CD4-positive, CD25-positive, alpha-beta regulatory T cell (primary cell): ENCODE measurements at places on chromosomes 13 and 19.

DNA sequence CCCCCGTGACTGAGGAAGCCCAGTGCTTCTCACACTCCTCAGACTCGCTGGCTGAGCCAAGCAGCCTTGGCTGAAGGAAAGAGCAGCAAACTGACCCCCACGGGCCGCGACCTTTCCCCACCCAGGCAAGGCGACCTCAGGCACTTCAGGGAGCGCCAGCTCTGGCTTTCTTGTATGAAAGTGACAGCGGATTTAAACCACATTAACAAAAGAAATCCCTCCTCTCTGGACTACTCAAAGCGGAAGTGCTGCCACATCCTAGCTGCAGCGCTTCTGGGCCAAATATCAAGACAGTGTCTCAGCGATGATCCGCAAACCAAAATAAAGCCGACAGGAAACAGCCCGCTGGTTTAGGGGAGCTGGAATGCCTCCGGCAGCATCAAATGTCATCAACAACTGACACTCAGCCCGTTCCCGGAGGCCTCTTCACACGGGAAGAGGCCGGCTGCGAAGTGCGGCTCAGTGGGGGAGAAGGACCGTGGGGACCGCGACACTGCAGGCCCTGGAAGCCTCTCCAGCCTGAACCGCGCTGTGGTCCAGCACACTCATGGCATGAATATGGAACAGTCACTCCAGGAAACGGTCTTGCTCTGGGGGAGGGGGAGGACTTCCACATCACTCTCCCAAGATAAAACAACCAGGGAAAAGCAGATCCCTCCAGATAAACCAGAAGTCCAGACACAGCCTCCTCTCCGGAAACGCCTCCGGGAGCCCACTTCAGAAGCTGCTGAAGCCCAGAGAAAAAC lies 1.4 kb downstream of the RASA3 start:
- DNase-seq: peak; percentile 39

GRCh38 chr13:87607266-87607665 lies 63.9 kb upstream of the SLITRK5 start:
- no peak for DNase-seq

- no peak for DNase-seq
Observed at GRCh38 chr13:26051231-26051656, 572 bp downstream of the SHISA2 start.

GRCh38 chr13:37412241-37412921 lies 186.2 kb downstream of the POSTN start:
- no peak for DNase-seq

DNA sequence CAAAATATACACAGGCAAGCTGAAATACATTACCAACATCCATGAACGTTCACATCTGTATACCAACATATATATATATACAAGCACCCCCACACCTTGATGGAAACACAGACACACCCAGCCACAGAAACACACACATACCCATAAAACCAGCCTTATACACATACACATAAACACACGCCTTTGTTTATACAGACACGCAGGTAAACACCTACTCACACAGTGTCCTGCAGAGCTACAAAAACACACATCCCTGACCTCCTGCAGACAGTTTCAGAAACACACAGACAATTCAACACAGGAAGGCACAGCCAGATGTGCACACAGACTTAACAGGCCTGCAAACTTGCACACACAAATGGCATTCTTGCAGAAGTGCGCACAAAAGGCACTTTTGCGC lies 21.3 kb upstream of the IRGC start:
- DNase-seq: no peak

- DNase-seq: peak; percentile 82
Observed at GRCh38 chr19:47428177-47428894, 9.0 kb upstream of the MEIS3 start.
